ENCODE measurements at places on chromosomes 5 and 9. TPM values are rescaled to one million over a fixed set of nuclear protein-coding genes. Genes with fewer than 3 reads are reported as not detected.

Gene BSPRY
- total RNA-seq = not detected

Gene GOLGA2
- total RNA-seq = 49.6 TPM

Gene ZNF462
- 4.2 TPM for total RNA-seq

Gene ITK
- not detected for total RNA-seq

Gene IRX2
- 0.20 TPM for total RNA-seq

Gene FOXD4L3
- not detected for total RNA-seq

Gene PCDHGB1
- 1.6 TPM for total RNA-seq

Gene SVEP1
- total RNA-seq = under 0.01 TPM

Gene GZMA
- total RNA-seq = not detected

Gene INSL4
- not detected for total RNA-seq

Gene TAF11L10
- total RNA-seq = not detected

Gene PCYOX1L
- total RNA-seq = 13.3 TPM

Gene SOX30
- total RNA-seq = not detected

Gene PCDHB7
- 0.44 TPM for total RNA-seq

Gene AK8
- not detected for total RNA-seq

Gene ADRA1B
- under 0.01 TPM for total RNA-seq

Gene COL27A1
- total RNA-seq = 1.1 TPM

Gene PCDHA13
- under 0.01 TPM for total RNA-seq

Gene CACNA1B
- under 0.01 TPM for total RNA-seq

Gene APBA1
- total RNA-seq = 6.2 TPM

Gene DDX46
- 12.6 TPM for total RNA-seq

Gene GMCL2
- not detected for total RNA-seq

Gene LCP2
- 0.22 TPM for total RNA-seq

Gene MYMK
- total RNA-seq = not detected

Gene RNF183
- not detected for total RNA-seq

Gene BARHL1
- total RNA-seq = not detected

Gene CREB3
- total RNA-seq = 36.7 TPM

Gene RANBP3L
- under 0.01 TPM for total RNA-seq

Gene CTSL
- 362 TPM for total RNA-seq

Gene NKD2
- total RNA-seq = 0.22 TPM

Gene COL5A1
- 8.3 TPM for total RNA-seq

Gene TMEM215
- not detected for total RNA-seq

Gene SPATA31C1
- not detected for total RNA-seq

Gene SEC24A
- 10.9 TPM for total RNA-seq

Gene TICAM2
- total RNA-seq = 0.20 TPM

Gene PCDH1
- total RNA-seq = 6.2 TPM

Gene POU4F3
- total RNA-seq = under 0.01 TPM

Gene LCN12
- total RNA-seq = not detected

Gene CER1
- not detected for total RNA-seq

Gene PKD2L2
- total RNA-seq = not detected

Gene MYOT
- not detected for total RNA-seq

Gene SPINK13
- not detected for total RNA-seq

Gene SLC46A2
- total RNA-seq = not detected

Gene PCDHA3
- total RNA-seq = 0.20 TPM

Gene CHSY3
- total RNA-seq = 3.4 TPM

Gene PTPN3
- total RNA-seq = 2.6 TPM

Gene ELOVL7
- under 0.01 TPM for total RNA-seq

Gene C5orf58
- total RNA-seq = not detected

Gene HTR4
- not detected for total RNA-seq

Gene RBM22
- 13.1 TPM for total RNA-seq

Gene VCAN
- total RNA-seq = 0.60 TPM

Gene FBP2
- total RNA-seq = not detected

Gene ADGRD2
- not detected for total RNA-seq

Gene LIFR
- total RNA-seq = 29.2 TPM

Gene CCNJL
- 6.3 TPM for total RNA-seq

Gene COL15A1
- total RNA-seq = not detected

Gene SNX30
- total RNA-seq = 5.2 TPM

Gene CAMLG
- 32.5 TPM for total RNA-seq

Measured in lung microvascular endothelial cell (primary cell).